ENCODE measurements at places on chromosomes 12 and 14.

- DNase-seq: no peak
Measured at GRCh38 chr12:122942637-122943036, 23.6 kb downstream of the ABCB9 start.

- DNase-seq: no peak
Measured at GRCh38 chr14:92613681-92614260, 100.2 kb downstream of the RIN3 start.

- no peak for DNase-seq
Measured at GRCh38 chr14:24700511-24700910, 66.5 kb upstream of the GZMB start.

DNA sequence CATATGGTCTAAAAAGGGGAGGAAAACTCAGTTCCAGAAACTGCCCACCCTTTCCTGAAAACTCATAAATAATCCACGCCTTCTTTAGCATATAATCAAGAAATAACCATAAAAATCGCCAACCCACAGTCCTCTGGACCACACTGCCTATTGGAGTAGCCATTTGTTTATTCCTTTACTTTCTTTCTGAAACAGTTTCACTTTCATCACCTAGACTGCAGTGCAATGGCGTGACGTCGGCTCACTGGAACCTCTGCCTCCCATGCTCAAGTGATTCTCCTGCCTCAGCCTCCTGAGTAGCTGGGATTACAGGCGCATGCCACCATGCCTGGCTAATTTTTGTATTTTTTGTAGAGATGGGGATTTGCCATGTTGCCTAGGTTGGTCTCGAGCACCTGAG is 44.2 kb downstream of the CLMN start:
- no peak for DNase-seq

DNA sequence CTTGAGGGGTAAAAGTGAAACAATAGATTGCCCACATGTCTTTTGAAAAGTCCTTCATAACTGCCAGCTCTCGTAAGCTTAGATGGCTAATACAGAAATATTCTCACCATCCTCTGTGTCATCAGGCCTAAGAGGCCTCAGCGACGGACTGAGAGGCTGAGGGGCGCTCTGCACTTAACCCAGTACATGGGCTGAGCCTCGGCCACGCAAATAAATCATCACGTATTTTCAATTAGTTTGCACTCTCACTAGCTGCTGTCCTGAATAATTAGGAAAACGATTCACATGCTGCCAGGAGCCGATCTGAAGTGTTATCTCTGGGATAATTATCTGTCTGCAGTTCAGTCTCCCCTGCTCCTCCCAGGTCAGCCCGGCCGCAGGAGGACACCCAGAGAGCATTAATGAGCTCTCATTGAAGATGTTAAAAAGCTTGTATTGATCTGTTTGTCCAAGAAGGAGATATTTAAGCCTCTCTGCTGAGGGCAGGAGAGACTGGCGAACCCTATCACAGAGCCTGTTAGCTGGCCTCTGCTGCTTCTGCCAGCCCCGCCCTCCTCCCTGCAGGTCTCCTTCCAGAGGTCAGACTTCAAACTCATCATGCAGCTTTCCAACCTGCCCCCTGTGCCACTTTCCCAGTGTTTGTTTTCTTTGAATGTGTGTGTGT is 1051.3 kb downstream of the VRK1 start:
- DNase-seq: no peak

DNA sequence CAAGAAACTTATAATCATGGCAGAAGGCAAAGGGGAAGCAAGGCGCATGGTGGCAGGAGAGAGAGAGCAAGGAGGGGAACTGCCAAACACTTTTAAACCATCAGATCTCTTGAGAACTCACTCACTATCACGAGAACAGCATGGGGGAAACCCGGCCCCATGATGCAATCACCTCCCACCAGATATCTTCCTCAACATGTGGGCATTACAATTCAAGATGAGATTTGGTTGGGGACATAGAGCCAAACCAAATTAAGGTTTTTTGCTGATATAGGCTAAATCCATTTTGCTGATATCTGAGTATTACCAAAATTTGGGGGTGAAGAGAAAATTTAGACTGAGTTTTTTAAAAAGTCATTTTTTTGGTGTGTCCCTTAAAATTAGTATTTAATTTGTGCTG is 54.9 kb upstream of the TMX1 start:
- no peak for DNase-seq

Measured in putamen (tissue), 1 donor.